ENCODE measurements at places on chromosomes 3 and 15.

- DNase-seq = no peak
These were observed 201.2 kb downstream of the FMN1 start for GRCh38 chr15:32993285-32993684.

GRCh38 chr3:178260887-178261565, 275.2 kb upstream of the KCNMB2 start:
- DNase-seq = no peak

DNA sequence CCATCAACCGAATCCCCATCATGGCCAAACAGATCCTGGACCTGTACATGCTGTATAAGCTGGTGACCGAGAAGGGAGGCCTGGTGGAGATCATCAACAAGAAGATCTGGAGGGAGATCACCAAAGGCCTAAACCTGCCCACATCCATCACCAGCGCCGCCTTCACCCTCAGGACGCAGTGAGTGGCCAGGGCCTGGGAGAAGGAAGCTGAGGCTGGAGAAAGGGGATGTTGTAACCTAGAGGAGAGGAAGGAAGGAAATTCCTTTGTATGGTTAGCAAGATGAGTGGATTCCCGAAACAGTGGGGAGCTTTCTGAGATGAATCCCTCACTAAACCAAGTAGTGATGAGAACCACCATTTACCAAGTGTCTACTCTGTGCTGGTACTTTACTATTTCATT, 25.8 kb upstream of the CLK3 start:
- DNase-seq = no peak

GRCh38 chr3:25910997-25911396, 121.1 kb downstream of the OXSM start:
- DNase-seq = no peak

DNA sequence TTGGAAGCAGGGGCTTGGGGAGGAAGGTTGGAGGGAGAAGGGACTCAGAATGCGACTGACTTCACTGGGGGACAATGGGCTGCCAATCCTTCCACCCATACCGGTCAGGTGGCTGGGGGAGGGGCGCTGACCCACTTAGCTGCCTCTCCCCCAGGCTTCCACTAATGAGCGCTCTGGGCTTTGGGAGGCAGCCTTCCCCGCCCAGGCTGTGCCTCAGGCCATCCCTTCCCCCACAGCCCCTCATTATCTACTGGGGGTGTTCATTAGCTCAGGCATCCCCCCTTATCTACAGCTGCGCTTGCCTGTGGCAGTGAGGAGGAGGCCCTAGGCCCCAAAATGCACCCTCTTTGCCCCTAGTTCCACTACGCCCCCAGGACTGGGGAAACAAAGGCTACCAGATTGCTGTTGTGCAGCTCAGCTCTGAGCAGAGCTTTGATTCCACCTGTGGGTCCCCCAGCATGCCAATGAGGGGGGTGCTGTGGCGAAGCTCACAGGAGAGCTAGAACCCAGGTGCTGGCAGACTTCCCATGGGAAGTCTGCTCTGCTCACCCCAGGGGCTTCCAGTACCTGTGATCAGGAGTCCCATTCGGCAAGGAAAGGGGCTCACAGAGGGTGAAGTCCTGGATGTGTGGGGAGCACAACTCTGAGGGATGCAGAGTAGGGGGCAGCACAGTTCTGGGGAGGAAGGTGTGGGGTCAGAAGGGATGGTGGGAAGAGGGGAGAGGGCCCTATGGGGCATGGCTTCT, 29.4 kb upstream of the SEMA3F start:
- DNase-seq = no peak
